Body of pancreas (tissue), 4 donors: ENCODE measurements at places on chromosomes 2 and 18. TPM values are rescaled to one million over a fixed set of nuclear protein-coding genes. Genes with fewer than 3 reads are reported as not detected.

Gene CLIP4
- total RNA-seq = 19.7 TPM

Gene KRTCAP3
- total RNA-seq = 11.9 TPM

- no peak for DNase-seq
Observed at GRCh38 chr2:229431327-229431954, 160.4 kb upstream of the PID1 start.

Gene WDR43
- total RNA-seq = 15.3 TPM

Gene ITPRIPL1
- total RNA-seq = 1.8 TPM
